Trophoblast cell (in vitro differentiated cells and primary cell): ENCODE measurements at places on chromosomes 16 and 17.

DNA sequence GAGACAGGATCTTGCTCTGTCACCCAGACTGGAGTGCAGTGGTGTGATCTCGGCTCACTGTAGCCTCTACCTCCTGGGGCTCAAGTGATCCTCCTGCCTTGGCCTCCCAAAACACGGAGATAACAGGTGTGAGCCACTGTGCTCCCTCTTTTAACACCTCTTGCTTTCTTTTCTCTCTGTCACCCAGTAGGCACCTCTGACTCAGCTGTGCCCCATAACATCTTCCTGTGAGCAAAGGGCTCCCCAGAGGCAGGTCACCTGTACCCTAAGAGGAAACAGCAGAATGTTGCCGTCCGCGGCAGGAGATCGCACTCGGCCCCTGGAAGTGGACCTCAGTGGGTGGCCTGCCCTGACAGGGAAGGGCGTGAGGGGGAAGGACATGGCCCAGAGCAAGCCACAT, 918 bp upstream of the NLRC3 start:
- DNase-seq: no peak

GRCh38 chr17:41420134-41420533, 4.3 kb downstream of the KRT37 start:
- no peak for DNase-seq

GRCh38 chr16:76837872-76838271, 353.1 kb upstream of the MON1B start:
- peak; percentile 90 for DNase-seq

DNA sequence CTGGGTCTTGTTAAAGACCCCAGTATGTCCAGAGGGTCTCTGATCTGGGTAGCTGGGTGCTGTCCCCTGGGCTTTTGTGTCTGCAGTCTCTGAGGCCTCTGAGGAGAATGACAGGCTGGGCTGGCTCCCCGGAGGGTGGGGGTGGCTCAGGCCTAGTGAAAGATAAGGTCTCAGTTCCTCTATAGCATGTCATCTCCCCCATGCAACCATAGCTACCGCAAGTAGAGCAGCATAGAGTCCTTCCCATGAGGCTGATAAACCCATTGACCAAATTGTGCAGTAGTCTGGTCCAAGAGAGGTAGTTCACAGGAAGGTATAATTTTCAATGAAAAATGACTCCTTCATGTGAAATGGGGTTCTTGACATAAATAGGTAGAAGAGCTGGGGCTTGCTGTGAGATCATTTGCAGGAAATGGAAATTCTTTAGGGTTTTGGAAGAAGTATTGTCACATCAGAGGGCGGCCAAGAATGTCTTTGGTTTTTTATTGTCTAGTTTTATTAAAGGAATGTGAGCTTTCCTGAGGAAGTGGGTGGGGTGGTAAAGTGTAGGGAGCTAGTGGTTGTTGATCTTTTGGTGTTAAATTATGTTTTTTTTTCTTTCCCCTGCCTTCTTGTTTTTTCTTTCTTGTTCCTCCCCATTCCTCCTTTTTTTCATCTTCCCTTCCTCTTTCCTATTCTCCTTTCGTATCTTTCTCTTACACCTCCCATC, 21.0 kb downstream of the SLC7A6OS start:
- no peak for DNase-seq

DNA sequence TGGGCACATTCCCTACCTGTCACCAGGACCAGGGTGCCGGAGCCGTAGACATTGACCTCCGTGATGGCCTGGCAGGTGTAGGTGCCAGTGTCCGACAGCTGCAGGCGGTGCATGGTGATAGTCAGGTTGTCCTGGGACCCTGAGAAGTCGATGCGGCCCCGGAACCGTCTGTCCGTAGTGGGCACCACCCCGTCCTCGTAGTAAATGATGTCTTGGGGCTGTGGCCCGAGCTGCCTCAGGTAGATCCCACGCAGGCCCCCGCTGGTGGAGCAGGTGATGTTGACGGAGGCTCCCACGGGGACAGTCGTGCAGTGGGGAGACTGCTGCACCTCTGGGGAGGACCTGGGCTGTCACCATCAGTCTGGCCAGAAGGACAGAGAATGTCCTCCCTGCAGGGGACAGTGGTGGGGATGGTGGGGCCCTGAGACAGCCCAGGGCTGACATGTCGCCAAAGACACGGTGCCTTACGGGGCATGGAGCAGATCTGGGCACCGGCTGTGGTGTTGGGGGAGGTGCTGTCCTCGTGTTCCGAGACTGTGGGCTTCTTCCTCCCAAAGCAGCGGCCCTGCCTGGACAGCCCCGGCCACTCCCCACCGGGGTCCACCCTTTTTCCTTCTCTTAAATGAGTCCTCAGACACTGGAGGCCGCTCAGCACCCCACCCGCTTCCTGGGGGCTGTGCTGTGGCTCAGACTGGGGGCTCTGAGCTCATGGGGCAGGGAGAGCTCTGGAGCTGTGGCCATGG, 586 bp downstream of the CD7 start:
- no peak for DNase-seq

DNA sequence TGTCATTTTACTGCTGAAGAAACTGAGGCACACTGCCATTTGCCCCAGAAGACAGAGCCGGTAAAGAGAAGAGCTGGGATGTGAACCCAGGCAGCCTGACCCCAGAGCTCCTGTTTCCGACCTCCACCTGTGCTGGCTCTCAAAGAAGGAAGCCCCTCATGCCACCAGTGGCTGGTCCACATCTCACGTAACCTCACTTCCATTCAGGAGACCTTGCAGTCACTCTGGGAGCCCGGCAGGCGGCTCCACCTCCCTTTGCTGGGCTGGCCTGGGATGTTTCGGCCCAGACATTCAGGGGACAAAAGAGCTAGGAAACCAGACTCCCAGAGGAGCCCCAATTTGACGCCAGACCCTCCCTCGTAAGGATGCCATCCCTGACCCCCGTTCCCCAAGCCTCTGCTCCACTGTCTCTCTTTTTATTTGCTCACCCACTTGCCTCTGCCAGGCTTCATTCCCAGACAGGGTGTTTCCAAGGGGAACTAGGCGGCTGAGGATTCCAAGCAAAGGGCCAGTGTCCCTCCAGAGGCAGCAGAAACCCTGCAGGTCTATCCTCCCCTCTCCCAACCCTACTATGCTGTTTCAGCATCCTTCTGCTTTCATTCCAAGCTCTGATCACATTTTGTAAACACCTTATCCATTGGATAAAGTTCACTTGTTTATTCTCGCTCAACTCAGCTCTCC, 2.8 kb downstream of the TAF1C start:
- DNase-seq: no peak

DNA sequence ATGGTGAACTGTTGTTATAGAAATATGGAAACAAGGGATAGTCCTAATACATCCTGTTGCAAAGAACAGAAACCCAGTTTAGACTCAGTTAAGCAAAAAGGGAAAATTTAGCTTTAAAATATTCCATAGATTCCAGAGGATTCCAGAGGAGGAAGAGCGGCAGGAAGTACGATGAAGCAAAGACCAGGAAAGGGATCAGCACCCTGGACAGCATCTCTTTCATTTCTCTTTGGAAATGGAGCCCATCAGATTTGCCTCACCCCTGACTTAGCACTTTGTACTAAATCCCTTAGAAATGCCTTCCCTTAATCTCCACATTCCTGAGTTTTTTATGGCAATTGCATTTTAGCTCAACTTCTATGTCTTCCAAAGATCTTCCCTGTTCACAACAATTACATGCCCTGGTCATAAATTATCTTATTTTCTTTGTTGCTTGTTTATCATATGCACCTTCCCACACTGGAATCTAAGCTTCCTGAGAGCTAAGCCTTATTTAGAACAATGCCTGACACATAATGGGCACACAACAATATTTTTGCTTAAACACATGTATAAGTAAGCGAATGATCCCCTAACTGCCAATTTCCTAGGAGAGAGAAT, 150.0 kb upstream of the RBFOX1 start:
- DNase-seq: peak; percentile 10

DNA sequence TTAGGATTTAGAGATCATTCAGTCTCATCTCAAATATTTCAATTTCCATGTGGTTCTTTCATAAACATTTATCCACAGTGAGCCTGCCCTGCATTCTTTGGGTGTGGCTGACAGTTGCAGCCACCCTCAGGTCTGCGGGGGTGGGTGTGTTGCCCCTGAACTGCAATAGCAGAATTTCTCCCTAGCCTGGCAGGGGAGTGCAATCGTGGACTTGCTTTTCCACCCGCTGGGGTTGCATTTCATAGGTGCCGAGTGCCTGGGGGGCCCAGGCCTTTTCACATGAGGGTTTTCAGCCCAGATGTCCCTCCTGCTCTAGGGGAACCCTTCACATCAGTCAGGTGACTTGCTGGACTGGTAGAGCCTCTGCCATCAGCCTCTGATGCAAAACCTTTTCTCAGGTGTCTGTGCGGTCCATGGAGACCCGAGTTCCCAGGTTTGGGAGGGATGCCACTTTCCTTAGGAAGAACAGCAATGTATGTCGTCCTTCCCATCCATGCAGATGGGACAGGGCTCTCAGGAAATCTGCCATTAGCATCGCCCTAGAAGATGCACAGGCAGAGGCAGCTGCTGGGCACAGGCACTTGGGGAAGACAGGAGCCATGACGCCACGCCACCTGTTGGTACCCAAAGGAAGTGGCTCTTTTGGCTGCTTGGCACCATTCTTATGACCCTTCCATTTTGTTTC, 2.4 kb upstream of the USP36 start:
- DNase-seq: no peak
